Naive thymus-derived CD8-positive, alpha-beta T cell (primary cell): ENCODE measurements at places on chromosomes 1 and 21. TPM values are rescaled to one million over a fixed set of nuclear protein-coding genes. Genes with fewer than 3 reads are reported as not detected.
A peak's percentile ranks its signal among the peaks of the same experiment; 100 is the strongest.

BCAN gene
- total RNA-seq, result not detected

SUSD4 gene
- 0.52 TPM for total RNA-seq

- peak; percentile 47 for DNase-seq
Measured at GRCh38 chr1:206921772-206922265, at the start of gene FCMR. TSS of gene FCMR (minus strand) at chr1:206921941. CDS start at chr1:206921854, 87 bp downstream.

DNA sequence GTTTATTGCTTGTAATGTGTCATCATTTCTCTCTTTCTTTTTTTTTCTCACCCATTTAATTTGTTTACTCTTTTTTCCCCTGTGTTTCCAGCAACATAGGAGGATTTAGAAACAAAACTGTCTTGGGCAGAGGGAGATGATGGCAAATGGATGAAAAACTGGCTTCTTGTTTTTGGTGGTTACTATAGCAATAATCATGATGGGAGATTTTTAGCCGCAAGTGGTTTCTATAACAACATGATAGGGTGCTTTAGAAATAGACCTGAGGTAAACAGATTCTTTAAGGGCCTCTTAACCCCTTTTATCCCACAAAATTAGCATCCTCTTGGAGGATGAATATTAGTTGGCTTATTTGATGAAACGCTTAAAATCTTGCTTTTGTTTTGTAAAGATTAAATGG lies 51.6 kb downstream of the CRB1 start:
- no peak for DNase-seq

- no peak for DNase-seq
Measured at GRCh38 chr1:34858901-34859445, 576 bp downstream of the SMIM12 start.

- no peak for DNase-seq
Measured at GRCh38 chr1:67227196-67227595, 60.9 kb downstream of the IL23R start.

- no peak for DNase-seq
Measured at GRCh38 chr1:66731170-66731865, 20.9 kb upstream of the DYNLT5 start.
